Type B pancreatic cell (in vitro differentiated cells): ENCODE measurements at places on chromosomes 1 and 21.

GRCh38 chr1:116704278-116704677 lies 36.7 kb upstream of the IGSF3 start:
- no peak for DNase-seq

DNA sequence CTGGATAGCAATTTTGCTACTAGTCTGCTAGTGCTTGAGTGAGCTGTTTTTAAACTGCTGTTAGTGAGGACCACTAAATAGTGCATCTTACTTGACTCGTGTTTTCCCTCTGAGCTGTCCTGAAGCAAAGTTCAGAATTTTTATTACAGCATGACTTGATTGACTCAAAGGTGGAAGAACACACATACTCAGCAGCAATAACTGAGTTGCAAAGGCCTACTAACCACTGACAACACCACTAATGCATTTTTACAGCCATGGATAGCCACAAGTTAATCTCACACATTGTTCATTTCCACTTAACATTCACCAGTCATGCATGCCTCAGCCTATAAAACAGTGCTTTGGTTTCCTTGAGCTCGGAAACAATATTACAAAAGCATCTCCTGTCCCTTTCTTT lies 148.7 kb downstream of the RUNX1 start:
- no peak for DNase-seq

GRCh38 chr1:241841691-241842090 lies 6.3 kb upstream of the EXO1 start:
- DNase-seq, result no peak

DNA sequence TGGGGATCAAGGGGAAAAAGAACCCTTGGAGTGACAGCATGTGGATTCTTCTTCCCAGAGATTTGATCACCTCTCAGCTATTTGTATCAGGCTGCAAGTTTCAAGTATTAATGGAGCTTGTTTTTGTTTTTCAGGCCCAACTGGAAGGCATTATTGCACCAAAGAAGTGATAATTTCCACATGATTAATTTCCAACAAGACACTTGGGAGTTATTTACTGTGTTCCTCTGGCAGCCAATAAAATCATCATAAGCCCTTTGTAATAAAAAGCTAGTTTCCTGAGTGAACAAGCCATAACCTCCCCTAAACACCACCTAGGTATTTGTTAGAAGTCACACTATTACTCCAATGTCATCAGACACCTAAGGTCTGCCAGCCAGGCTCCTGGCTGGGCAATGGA lies 8.2 kb downstream of the DNALI1 start:
- DNase-seq, result no peak

DNA sequence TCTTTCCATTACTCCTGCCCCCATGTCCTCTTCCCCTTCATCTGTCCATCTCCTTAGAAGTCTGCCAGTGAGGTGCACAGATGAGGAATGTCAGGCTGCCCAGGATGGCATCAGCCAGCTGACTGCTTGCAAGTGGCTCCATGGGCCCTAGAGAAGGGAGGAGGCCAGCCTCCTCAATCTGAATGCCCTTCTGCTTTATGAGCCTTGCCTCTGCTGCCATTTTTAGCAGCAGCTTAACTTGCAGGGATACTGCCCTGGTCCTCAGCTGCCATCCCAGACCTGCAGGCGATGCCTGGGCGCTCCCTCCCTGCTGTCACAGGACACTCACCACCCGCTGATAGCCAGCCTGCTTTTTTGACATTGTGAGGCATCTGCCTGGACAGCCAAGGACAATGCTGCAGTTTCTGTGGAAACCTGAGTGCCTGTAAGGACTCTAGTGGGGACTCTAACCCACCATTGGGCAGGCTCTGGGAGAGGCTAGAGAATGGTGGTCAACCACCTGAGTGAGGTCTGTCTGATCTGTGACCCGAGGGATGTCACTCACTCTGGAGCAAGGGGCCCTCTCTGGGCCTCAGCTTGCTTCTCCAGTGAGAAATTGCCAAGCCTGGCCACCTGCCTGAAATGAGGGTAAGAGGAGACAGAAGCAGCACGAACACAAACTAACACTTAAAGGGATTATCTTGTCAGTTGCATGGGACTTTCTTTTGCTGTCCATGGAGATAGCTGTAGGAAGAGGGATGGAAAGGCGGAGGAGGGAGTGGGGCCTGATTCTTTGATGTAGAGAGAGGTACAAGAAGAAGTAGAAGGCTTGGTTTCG lies 185.0 kb downstream of the MIS18A start:
- no peak for DNase-seq

DNA sequence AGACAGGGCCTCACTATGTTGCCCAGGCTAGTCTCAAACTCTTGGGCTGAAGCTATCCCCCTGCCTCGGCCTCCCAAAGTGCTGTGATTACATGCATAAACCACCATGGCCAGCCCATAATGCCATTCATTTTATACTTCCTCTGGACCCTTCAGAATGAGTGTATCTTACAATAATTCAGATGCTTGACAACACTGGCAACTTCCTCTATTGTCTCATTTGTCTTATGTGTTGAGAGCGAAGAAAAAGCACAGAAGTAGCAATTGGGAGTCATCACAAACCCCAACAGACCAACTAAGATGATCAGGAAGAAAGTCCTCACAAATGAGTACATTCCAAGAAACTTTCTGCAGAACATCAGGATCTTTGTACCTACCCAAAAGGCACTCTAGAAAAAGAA lies 191.9 kb downstream of the RERE start:
- no peak for DNase-seq
